ENCODE measurements at places on chromosomes 11 and 22.

DNA sequence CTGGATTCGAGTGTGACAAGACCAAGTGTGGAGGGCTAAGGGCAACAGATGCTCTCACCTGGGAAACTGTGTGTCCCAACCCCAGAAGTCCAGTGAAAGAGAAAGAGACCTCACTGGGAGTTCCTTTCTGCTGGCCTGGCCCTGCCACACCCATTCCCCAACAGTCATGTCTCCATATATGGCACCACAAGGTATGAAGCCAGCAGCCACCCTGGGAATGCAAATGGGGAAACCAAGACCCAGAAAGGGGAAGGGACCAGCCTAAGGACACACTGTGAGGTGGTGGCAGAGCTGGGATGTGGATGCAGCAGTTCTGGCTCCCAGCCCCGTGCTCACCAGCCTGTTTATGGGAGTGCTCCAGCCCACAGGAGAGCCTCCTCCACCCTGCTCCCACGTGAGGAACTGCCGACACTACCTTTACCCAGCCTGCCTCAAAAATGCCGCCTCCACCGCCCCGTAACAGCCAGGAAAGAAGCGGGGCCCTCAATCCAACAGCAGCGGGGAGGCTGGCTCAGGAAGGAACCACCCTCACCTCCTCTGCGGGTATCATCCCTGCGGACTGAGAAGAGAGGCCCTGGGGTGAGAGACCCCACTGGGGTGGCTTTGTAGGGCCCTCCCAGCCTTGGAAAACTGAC is 12.6 kb downstream of the LMO1 start:
- DNase-seq = no peak

GRCh38 chr11:19605520-19606371 is 106.9 kb upstream of the NAV2 start:
- DNase-seq = no peak

DNA sequence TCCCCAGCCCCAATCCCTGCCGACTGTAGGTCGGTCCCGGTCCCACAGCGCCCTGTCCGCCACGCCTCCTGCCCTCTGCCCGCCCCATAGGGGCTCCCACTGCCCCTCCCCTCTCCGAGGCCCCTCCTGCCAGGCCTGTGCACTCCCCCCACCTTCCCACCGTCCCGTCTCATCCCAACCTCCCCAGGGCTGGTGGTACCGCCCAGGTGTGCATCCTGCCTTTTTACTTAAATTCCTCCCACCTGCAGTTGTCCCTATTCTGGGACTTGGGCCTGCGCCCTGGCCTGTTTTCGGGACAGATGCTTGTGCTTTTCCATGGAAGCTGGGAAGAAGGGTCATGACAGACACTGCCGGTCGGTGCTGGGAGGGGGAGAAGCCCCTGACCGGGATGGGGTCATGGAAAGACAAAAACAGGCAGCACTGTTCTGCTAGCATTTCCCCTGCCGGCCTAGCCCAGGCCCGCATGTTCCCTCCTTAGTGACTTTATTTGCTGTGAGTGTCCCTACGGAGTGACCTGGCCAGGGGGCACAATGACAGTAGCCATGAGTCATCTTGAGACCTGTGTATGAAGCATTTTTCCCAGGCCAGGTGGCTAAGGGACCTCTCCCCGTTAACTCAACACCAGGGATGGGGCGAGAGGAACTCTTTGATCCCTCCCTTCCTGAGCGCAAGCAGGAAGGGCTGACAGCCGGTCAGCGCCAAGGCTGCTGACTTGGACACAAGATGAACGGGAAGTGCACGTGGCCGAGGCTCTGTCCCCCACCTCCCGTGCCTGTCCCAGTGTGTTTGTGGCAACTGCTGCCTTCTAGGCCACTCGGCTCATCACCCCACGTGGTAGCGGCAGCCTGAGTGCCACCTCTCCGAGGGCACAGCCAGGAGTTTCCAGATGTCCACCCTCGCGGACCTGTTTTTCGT is 7.1 kb downstream of the TBX1 start:
- no peak for DNase-seq

DNA sequence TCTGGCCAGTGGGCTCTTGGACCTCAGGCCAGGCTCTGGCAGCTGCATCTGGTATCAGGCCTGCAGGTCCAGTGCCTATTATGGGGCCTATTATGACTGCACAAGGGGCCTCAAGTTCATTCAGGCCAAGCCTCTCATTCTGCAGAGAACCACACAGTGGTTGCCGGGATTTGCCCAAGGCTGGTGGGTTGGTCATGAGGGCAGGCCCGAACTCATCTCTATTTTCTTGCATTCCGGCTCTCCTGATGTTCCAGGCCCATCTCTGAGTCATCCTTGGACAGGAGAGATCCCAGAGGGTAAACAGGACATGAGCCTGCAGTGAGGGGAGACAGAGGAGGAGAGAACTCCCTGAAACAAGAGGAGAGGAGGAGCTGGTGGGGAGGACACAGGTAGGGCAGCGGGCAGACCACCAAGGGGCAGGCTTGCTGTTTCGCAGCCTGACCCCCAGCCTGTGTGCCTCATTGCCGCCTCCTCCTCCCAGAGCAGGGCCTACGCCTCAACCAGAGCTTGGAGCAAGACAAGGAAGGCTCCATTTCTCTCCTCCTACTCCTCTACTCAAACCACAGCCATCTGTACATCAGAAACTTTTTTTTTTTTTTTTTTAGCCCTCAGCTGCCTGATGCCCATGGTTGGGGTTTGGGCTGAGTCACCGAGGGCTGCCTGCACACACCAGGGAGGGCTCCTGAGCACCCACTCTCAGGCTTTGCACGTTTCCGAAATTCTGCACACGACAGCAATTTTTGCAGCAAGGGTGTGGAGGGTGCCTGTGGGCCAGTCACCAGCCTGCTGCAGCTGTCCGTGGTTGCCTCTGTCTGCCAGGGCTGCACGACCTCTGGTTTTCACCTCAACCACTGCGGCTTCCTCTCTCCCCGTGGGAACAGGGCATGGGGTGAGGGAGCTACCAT is 12.7 kb upstream of the TREH start:
- DNase-seq = peak; percentile 42

DNA sequence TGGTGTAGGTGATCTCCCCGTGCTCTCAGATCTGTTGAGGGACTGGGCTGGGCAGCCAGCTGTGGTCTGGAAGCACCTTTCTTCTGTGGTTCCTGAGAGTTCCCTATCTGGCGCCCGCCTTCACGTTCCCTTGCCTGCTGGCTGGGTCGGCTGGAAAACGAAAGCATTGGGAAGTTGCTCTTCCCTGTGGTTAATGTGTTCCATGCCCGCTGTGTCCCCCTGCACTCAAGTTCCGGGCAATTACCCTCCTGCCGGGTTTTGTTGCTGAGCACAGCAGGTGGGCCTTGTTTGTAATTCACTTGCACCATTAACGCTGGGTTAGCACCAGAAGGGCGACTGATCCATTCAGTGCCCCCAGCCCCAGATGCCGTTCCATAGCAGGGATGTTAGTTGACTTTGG is 134.1 kb downstream of the GRIK4 start:
- DNase-seq = no peak

- DNase-seq = no peak
Measured at GRCh38 chr11:13074714-13075464, 65.8 kb downstream of the RASSF10 start.

GRCh38 chr11:36292311-36292722 is 3.1 kb upstream of the COMMD9 start:
- DNase-seq = no peak

GRCh38 chr11:76030968-76031590 is 175.2 kb downstream of the WNT11 start:
- DNase-seq = no peak

- no peak for DNase-seq
Measured at GRCh38 chr11:60764879-60765278, 8.2 kb downstream of the MS4A15 start.

GRCh38 chr11:97445561-97445960 is 1055.7 kb downstream of the JRKL start:
- DNase-seq = no peak

DNA sequence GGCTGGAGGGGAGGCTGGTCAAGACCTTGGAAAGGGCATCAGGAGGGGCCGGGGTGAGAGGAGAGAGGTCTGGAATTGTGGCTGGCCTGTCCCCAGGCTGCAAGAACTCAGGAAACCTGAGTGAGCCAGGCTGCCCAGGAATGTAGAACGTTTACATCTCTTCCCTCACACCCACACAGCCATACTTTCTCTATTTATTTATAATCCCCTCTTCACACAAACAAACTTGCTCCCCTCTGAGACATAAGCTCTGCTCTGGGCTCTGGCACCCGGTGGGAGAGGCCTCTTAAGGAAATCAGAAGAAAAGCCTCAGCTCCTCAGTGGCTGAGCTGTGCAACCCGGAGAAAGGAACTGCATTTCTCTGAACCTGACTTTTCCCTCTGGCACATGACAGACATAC is 5.5 kb downstream of the CHRDL2 start:
- no peak for DNase-seq

- no peak for DNase-seq
Measured at GRCh38 chr11:18802381-18803257, 11.0 kb upstream of the PTPN5 start.

GRCh38 chr11:128500493-128500892 is 86.9 kb downstream of the ETS1 start:
- no peak for DNase-seq

DNA sequence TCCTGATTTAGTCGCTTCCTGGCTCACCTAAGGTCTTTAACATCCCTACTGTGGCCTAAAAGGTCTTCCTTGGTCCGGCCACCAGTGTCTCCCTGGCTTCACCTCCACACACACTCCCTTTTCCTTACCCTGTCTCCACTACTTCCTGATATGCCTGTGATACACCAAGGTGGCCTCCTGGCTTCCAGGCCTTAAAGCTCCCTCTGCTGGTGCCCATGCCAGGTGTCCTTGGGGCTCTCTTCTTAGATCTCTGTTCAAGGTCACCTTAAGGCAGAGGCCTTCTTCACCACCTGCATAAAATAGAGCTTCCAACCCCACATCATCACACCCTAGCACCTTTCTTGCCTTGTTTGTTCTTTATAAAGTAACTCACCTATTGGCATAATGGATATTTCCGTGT is 787.7 kb downstream of the NTM start:
- DNase-seq = no peak

DNA sequence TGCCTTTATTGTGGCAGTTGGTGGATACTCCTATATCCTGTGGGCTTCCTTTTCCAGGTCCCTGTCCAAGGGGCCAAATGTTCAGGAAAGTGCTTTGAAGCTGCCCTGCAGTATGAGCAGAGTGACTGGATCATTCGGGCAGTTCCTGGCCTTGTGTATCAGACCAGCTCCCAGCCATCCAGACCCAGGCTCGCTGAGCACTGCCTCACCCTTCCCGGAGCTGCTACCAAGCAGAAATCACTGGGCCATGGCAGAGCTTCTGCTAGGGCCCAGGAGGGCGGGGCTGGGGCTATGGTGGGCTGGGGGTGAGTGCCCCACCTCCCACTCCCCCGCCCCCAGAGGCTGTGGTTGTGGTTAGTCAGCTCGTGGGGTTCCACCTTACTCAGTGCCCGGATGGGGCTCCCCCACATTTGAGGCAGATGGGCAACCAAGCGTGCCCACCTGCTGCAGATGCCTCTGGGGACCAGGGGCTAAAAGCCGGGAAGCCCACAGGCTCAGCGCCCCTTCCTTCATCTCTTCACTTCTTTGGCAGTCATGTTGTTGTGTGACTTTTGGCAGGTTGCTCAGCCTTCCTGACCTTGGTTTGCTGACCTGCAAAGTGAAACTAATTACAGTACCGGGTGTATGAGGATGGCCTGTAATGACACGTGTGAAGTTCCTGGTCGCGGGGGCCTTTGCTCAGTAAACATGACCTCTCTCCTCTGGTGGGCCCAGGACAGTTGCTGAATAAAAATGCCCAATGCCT is 2.1 kb upstream of the LRRC32 start:
- DNase-seq = peak; percentile 68

DNA sequence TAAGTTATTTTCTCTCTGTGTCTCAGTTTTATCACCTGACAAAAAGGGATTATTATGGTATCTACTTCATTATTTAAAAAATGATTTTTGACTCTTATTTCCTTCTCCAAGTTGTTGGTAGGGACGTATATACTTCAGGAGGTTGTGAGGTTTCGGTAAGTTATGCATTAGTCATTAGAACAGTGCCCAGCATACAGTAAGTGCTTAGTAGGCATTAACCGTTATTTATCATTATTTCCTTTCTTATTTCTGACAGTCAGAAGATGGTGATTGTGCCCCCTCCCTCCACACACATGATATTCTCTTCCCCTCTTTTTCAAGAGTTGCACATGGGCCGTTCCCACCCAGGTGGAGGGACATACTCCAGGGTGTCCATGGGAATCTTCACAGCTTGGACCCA is 36.1 kb downstream of the SLCO2B1 start:
- no peak for DNase-seq

DNA sequence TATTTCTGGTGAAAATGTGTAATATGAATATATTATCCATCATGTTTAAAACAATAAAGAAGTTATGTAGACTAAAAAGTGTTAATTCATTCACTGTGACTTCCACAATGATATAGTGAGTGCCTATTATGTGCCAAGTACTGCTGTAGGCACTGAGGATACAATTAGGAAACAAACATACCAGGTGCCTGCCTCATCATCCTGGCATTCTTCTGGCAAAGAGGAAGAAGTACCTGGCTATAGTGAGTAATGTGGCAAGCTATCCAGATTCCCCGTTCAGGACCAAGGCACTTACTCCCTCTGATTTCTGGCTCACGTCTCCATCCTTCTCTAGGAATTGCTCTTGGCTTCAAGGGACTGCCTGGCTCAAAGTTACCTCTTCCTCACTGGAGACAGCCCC is 77.5 kb upstream of the CLMP start:
- DNase-seq = no peak

GRCh38 chr11:79942090-79942489 is 501.3 kb upstream of the TENM4 start:
- no peak for DNase-seq

DNA sequence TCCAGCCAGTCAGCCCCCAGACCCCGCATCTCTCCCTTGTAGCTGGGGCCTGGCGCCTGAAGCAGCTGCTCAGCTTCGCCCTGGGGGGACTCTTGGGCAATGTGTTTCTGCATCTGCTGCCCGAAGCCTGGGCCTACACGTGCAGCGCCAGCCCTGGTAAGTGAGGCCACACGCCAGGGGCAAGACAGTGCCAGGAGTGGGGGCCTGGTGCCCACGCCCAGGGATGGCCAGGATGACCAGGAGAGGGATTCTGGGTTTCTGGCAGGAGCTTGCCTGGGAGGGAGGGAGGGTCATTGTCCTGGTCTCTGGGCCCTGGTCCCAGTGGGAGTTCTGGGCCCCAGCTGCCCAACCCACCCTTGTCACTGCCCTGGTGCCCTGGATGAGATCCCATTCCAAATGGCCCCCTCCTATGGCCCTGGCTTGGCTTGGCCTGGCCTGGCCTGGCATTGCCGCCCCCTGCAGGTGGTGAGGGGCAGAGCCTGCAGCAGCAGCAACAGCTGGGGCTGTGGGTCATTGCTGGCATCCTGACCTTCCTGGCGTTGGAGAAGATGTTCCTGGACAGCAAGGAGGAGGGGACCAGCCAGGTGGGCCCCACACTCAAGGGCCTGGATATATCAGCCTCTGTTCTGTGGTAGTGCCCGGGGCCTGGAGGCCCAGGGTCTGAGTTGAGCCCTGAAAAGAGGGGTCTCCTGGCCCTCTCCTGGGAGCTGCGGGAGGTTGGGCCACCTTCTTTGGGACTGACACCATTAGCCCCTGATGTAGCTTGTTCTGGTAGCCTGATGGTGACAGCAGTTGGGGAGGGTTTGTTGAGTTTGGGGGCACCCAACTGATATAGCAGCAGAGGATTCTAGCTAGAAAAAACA is 3.7 kb downstream of the SLC39A13 start:
- peak; percentile 77 for DNase-seq

Measured in activated naive CD8-positive, alpha-beta T cell treated with anti-CD3 and anti-CD28 coated beads, Interleukin-2, amount 10 ng/mL, durations not matched to agents 7 days and 5 days (primary cell).